ENCODE measurements at places on chromosomes 5 and 9.

DNA sequence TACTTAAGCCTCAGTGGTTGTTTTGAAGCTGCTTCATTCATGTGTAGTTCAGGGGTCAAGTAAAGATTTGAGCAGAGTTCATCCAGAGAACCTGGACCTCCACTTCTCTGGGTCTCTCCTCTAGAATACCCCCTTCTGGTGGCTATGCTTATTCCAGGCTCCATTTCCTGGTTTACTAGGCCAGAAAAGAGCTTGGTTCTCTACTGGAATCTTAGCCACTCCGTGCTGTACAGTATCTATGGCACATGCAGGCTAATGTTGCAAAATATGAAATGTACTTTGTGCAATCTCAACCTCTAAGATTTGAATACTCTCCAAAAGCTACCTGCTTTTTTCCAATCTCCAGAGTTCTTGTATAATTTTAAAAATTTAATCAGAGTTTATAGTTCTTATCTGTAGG is 17.4 kb upstream of the ZCCHC9 start:
- DNase-seq: no peak

DNA sequence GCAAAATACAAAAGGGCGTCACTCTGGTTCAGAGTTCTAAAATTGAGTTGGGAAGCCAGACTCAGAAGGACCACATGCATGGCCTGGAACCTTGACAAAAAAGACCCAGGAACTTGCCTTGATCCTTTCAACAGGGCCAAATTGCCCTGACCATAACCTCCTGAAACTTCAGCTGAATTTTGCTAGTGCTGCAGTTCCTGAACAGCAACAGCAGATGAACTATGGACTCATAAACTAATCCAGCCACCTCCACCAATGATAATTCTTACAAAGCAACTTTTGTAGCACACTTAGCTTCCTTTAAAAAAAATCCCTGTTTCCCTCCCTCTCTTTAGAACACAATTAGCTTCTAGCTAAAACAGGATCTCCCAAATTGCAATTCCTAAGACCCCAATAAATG is 155.9 kb downstream of the MAT2B start:
- no peak for DNase-seq

DNA sequence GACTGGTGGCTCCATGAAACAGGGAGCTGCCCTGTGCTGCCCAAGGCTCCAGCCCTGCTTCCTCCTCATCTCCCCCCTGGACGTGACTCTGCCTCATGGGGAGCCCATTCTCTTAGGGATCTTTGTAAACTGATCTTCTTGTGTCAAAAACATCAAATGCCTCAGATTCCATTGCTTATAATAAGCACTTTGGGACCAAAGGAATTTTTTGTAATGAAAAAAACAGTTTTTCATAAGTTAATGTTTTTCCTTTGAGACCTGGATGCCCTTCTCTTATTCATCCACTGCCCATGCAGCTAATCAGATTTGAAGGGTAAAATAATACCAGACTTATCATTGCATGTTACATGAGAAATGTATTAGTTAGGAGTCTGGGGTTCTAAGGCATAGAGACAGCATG is 41.7 kb downstream of the PALM2AKAP2 start:
- DNase-seq: no peak

GRCh38 chr9:20603524-20604268 is 18.6 kb downstream of the MLLT3 start:
- DNase-seq: no peak

GRCh38 chr5:135437796-135438560 is 9.2 kb downstream of the DCANP1 start:
- no peak for DNase-seq

DNA sequence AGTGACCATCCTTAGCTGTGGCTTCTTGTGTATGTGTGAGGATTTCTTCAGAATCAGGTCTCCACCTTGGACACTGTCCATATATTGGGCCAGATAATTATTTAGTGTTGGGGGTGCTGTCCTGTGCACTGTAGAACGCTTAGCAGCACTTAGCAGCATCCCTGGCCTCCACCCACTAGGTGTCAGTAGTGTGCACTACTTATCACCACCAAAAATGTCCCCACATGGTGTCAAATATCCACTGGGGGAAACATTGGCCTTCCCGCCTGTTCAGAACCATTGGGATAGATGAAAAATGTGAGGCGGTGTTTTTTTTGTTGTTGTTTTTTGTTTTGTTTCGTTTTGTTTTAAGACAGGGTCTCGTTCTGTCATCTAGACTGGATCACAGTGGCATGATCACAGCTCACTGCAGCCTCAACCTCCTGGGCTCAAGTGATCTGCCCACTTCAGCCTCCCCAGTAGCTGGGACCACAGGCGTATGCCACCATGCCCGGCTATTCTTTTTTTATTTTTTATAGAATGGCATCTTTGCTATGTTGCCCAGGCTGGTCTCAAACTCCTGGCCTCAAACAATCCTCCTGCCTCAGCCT is 67.7 kb downstream of the TENT4A start:
- no peak for DNase-seq

DNA sequence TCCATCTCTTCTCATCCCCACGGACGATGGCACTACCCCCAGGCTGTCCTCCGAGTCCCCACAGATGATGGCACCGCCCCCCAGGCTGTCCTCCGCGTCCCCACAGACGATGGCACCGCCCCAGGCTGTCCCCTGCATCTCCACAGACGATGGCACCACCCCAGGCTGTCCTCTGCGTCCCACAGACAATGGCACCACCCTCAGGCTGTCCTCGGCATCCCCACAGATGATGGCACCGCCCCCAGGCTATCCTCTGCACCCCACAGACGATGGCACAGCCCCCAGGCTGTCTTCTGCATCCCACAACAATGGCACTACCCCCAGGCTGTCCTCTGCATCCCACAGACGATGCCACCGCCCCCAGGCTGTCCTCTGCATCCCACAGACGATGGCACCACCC is 57.4 kb upstream of the PTCH1 start:
- no peak for DNase-seq

DNA sequence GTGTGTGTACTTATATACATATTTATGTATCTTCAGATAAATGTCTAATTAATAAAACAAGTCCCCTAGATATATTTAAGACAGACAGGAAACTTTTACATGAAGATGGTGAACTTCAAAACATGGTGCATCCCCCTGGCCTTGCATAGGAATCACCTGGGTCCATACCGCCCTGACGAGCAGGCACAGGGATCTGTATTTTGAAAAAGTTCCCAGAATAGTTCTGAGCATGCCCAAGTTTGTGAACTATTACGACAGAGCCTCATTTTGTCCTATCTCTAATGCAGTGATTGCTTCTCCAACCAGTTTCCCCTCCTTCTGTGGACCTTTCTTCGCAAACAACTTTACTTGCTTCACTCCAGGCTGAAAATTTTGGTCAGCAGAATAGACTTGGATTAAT is 98.1 kb downstream of the APBA1 start:
- no peak for DNase-seq

GRCh38 chr9:136367296-136368145 is 4.0 kb upstream of the DNLZ start:
- DNase-seq: no peak

GRCh38 chr9:215631-216155 is 1.0 kb downstream of the DOCK8 start:
- no peak for DNase-seq

GRCh38 chr5:172477466-172477865 is 23.1 kb upstream of the SH3PXD2B start:
- DNase-seq: no peak

DNA sequence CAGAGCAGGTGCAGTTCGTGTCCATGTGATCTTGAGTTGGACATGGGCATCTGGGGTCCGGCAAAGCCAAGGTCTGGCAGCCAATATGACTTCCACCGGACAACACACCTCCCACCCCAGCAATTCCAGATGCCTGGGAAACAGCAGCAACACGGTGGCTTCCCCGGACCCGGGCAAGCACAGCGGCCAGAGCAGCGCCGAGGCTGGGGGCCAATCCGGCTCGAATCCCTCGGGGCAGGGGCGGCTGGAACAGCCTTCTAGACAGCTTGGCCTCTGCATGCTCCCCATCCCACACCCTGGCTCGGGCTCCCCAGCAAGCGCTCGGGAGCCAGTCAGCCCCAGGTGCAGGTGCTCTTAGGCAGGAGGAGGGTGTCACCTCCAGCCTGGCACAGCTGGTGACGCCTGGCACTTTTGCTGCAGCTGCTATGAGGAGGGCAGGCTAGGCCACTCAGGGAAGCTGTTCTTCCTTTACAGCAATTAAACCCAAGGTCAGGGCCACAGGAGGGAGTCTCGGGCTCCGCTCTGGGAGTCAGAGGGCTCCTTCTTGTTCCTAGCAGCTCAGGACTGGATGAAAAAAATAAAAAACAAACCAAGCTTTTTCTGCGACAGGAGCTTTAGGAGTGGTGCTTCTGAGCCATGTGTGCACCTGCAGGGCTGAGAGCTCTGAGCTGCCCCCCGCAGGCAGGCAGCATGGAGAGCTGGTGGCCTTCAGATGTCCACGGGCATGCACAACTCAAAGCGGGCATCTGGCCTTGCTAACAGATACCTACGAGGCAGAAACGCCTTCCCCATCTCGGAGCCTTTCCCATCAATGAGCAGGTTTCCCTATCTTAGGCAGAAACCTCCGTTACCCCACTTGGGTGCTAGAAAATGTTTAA is 28.2 kb downstream of the DBH start:
- no peak for DNase-seq

- DNase-seq: no peak
These were observed 105.7 kb downstream of the SPRY4 start for GRCh38 chr5:142219146-142219545.

- no peak for DNase-seq
These were observed 7.6 kb downstream of the FOXE1 start for GRCh38 chr9:97860451-97861147.

GRCh38 chr5:171102877-171103610 is 206.0 kb upstream of the TLX3 start:
- DNase-seq: no peak

DNA sequence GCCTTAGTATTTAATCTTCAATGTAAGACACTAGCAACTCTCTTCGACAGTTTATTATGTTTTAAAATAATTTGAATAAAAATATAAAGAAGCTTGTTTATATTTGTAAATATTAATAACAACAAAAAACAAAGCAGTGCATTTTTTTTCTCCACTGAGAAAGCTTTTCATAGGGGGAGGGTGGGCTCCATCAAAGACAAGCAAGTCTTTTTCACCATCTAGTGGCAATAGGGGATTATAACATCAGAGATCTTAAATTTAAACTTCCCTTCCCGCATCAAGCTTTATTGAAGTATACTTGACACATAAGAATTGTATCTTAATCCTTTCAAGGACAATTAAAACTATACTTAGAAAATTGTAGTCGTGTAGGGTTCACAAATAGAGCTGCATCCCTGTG is 9.3 kb upstream of the OR13F1 start:
- DNase-seq: no peak

DNA sequence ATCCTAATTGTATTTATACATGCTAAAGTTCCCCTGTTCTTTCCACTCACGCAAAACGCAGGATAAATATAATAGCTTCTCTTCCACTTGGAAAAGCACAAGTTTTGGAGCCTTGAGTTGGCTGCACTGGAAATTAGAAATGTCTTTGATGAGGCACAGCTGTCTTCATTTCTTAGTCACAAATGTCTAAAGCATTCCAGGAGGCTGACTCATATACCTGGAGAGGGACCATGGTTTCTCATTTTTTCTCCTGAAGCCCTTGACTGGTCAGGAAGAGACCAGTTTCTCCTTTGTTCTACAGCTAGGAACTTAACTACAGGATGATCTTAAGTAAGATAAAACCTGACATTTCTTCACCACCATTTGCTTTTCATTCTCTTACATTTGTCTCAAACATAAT is 16.2 kb downstream of the MTX3 start:
- DNase-seq: no peak

DNA sequence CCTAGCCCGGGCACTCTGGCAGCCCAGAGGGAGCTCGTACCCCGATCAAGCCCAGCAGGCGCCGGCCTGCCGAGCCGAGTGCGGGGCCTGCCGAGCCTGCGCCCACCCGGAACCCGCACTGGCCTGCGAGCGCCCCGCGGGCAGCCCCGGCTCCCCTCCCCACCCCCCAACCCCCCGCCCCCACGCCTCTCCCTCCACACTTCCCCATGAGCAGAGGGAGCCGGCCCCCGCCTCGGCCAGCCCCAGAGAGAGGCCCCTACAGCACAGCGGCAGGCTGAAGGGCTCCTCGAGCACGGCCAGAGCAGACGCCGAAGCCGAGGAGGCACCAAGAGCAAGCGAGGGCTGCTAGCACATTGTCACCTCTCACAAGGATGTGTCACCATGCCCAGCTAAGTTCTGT is 36.2 kb upstream of the CCDC180 start:
- no peak for DNase-seq

DNA sequence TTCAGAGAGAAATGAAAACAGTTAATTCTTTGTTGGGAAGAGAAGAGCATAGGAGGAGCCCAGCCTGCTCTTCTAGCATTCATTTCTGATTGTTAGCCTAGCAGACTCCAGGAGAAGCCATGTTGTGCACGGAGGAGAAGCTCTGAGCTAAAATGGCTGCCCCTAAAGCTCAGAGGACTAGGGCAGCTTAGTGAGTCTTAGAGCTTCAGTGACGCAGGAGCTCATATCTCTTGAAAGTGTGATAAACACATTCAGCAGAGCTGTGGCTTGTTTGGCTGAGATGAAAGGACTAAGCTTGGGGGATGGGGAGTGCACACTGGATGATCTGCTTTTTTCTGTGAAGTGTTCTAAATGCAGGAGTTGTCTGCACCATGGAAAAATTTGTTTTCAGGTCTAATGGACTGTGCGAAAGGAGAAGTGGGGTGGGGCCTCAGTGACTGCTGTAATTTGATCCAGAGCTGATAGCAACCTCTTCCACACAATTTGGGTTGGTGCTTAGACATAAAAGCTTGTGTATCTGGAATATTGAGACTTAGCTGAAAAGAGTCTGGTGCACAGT is 58.5 kb downstream of the ZNF462 start:
- DNase-seq: no peak

GRCh38 chr5:168477060-168477459 is 9.2 kb upstream of the RARS1 start:
- no peak for DNase-seq

DNA sequence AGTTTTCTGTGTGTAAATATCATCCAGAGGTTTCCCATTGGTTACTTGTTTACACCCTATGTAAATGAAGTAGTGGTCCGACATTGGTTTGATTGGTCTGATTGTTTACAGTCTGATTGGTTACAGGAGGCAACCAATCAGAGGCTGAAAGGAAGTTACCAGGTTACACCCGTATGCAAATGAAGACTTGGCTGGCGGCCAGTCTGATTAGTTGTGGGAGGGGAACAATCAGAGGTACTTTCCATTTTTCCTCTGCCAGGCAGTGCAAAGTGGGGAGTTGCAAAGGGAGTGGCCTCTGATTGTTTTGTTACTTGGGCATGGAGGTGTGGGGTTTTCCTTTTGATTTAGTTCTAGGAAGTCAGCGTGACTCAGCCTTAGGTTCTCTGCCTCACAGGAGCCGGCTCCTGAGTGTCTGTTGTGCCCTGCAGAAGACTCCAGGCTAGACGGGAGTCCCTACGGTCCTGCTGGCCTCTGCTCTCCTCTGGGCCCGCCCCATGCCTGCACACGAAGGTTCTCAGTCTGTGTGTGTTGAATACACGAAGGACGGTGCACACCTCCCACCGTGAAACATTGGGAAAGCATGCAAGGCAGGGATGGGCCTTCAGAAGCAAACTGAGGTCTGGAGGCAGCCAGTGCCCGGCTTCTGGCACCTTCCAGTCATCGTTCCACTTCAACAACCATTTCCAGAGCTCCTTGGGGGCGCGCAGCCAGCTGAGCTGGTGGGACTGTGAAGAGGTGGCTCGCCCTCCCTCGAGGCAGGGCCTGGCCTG is 42.9 kb downstream of the OLFM1 start:
- DNase-seq: no peak

- DNase-seq: peak; percentile 5
These were observed 713 bp downstream of the MOB3B start for GRCh38 chr9:27528886-27529315.

Measured in esophagus squamous epithelium (tissue), 5 donors.